Tongue (tissue), 3 donors: ENCODE measurements at places on chromosomes 6 and 20. TPM values are rescaled to one million over a fixed set of nuclear protein-coding genes. Genes with fewer than 3 reads are reported as not detected.

GRCh38 chr6:150514806-150515380 lies 84.8 kb upstream of the PLEKHG1 start:
- DNase-seq, result peak; percentile 24

- peak; percentile 89 for DNase-seq
Measured at GRCh38 chr6:26250698-26251044, 114.3 kb upstream of the BTN3A2 start.

- no peak for DNase-seq
Measured at GRCh38 chr6:78589436-78589835, 277.9 kb upstream of the IRAK1BP1 start.

DNA sequence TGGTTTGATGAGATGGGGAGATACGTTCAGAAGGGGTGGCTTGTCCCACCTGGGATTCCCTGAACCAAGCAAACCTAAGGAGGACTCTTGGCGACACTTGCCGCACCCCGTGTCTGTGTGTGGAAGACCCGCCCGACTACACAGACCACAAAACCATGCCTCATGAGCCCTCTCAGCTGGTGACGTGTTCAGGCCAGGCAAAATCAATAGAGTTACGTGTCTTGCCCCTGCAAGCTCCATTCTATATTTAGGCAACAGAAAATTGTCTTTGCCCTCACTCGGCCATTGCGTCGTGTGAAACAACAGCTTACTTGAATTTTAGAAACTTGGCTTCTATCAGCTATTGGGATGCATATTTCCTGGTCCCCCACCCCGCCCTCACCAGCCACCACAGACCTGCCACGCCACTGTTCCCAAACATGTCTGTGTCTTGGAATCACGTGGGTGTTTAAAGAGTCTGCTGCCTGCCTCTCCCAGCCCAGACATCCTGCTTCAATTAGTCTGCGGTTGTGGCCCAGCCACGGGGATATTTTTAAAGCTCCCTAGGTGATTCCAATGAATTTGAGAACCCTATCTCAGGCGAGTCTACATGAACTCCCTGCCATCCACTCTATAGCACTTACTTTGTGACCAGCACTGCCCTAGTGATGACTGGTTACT lies 279.2 kb upstream of the EXOC2 start:
- no peak for DNase-seq

GRCh38 chr20:46688151-46689081 lies 828 bp downstream of the TP53RK start:
- DNase-seq, result no peak

- DNase-seq, result peak; percentile 74
Measured at GRCh38 chr20:1469925-1470571, 3.4 kb upstream of the NSFL1C start.

DNA sequence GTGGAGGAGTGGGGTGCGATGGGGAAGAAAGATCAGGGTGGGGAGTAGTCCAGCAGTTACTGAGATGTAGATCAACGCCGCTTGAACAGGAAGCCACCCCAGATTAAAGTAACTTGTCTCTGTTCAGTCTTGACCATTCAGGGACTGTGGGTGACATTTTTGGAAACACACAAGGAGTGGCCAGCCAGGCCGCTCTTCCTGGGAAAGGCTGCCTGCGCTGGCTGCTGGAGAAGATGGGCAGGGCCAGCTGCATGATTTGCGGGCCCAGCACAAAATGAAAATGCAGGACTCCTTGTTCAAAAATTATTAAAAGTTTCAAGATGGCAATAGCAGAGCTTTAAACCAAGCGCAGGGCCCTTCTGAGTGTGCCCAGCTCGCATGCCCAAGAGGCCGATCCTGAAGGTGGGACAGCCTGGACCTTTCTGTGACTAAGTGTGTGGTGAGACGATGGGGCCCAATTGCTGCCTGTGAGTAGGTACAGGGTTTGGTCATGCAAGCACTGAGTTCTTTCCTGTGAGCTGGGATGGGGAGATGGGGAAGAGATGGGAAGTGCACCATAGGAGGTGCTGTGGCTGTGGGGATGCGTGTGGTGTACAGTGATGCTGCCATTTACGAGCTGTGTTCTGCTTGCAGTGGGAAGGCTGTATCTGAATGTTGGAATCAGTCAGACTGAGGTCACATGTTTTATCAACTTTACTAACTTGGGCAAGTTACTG lies 51.3 kb downstream of the DAAM2 start:
- peak; percentile 71 for DNase-seq

DNA sequence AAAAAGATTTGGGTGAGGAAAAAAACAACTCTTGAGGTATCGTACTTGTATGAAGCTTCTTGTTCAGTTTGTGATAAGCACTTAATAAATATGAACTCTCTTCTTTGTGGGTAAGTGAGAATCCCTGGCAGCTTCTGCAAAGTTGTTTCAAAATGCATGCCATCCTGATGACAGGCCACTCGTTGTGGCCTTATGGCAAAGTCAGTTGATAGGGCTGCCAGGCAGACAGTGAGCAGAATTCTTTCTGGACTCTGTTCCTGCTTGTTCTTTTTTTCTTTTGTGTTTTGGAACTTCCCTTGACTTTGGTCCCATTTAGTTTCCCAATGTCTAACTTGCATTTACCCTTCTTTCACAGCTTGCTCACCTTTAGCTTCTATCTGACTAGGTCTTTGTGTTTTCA lies 983.5 kb upstream of the FLRT3 start:
- DNase-seq, result no peak

DNA sequence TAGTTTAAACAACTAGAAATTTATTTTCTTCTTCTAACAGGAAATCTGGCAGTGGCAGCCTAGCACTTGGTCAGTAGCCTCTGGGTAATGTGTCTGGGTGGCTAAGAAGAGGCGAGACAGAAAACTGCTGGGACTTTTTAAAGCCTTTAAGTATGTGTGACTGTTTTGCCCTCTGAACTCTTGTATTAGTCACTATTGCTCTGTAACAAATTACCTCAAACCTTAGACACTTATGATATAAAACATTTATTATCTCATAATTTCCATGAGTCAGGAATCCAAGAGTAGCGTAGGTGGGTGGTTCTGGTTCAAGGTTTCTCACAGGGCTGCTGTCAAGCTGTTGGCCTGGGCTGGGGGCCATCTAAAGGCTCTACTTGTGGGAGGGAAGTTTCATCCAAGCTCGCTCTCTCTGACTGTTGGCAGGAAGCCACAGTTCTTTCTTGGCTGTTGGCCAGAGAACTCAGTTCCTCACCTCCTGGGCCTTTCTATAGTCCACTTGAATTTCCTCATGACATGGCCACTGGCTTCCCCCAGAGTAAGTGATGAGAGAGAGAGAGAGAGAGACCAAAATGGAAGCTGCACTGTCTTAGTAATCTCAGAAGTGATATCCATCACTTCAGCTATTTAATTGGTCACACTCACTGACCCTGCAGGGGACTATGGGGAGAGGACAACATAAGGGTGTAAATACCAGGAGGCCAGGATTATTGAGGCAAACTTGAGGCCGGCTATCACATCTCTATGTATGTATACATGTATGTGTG lies 17.4 kb upstream of the TBC1D22B start:
- peak; percentile 94 for DNase-seq

GRCh38 chr6:122563364-122564052 lies 46.7 kb upstream of the PKIB start:
- no peak for DNase-seq

DNA sequence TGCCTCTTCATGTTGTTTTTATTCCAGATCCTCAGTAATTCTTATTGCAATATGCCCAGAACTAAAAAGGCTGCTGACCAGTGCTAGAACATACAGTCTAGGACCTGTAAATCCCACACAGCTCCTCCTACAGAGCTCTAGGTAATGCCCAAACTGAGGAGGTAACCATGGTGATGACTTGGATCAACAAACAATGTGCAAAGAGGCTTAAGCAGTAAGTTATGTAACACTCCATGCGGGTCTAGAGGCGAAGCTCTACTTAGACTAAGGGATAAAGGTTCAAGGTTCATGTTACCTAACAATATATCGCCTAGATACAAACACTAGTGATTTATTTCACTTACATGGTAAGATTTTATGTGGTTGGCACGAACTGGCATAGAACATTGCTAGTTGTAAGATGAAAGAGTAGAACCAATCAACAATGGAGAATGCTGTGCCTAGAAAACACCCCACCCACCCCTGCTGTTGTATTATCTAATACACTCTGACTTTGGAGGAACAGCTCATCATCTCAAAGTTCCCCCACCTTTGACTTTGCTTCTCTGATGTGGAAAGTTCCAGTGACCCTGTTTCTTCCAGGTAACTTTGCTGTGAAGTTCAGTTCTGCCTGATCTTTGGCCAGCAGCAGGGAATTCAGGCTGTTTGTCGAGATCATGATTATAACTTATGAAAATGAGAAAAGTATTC lies 242.4 kb downstream of the ALDH8A1 start:
- peak; percentile 57 for DNase-seq

DNA sequence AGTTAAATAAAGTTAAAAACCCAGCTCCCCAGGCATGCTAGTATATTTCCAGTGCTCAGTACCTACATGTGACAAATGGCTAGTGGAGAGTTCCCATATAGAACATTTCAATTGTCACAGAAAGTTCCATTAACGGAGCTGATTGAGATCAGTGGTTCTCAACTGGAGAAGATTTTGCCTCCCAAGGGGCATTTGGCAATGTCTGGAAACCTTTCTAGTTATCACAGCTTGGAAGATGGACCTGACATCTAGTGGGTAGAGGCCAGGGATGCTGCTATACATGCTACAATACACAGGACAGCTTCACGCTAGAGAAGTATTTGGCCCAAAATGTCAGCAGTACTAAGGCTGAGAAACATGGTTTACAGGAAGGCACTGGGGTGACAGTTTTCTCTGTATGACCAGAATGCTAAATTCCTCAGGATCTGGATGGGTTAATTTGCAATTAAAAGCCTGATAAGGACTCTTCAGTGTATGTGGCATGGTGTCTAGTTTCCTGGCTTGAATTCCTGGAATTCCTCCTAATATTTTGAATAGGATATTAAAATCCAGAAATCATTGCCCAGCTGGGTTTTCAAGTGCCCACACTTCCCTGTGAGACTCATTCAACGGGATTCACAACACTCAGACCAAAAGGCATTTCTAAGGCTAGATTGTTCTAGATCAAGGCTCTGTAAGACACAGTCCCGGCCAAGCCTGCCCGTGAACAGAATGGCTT lies 84.7 kb upstream of the SALL4 start:
- no peak for DNase-seq

DNA sequence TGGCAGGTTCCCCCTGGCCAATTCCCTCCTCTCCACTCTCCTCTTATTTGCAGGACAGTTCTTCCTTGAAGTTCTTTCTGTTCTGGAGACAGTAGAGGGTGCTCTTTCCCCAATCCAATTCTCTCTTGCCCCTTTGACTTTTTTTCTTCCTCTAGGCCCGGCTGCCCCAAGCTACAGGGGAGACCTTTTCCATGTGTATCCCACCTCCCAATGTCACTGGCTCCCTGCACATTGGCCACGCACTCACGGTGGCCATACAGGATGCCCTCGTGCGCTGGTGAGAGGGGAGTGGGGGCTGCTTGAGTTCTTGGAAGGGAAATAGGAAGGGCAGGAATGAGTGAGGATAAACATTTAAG lies 1.5 kb downstream of the VARS2 start:
- peak; percentile 81 for DNase-seq

- DNase-seq, result no peak
Measured at GRCh38 chr6:144696610-144697368, 411.7 kb downstream of the UTRN start.

DNA sequence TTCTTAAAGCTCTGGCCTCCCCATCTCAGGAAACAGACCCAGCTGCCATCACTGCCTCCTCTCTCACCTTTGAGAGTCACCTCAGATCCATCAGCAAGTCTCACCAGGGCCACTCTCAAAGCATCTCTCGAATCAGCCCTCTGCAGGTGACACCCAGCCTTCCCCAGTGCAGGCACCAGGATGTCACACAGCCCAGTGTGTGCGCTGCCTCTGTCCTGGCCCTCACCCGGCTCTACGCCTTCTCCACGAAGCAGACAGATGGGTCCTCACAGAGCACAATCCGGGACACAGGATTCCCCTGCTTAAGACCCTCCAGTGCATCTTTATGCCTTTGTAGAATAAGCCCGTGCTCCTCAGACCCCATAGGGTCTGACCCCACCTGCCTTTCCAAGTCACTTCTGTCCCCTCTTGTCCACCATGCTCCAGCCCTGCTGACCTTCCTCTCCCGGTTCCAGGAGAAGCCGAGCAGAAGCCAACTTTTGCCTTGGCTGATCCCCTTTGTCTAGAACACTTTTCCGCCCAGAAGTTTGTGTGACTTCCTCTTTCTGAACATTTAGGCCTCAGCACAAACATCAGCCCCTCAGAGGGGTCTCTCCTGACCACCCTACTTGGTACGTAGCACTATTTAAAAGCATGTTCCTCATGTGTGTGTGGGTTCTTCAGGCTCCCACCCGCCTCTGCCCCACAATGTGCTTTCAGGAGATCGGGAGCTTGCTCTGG lies 60.2 kb downstream of the PSMG4 start:
- DNase-seq, result no peak

GRCh38 chr6:29602564-29603361 lies 17.8 kb downstream of the OR2H2 start:
- DNase-seq, result peak; percentile 16

- DNase-seq, result peak; percentile 35
Measured at GRCh38 chr6:150313781-150314180, 55.0 kb upstream of the IYD start.

- DNase-seq, result peak; percentile 30
Measured at GRCh38 chr6:69791065-69791471, 5.7 kb downstream of the LMBRD1 start.

- DNase-seq, result no peak
Measured at GRCh38 chr6:105952772-105953690, 133.1 kb upstream of the PRDM1 start.

DNA sequence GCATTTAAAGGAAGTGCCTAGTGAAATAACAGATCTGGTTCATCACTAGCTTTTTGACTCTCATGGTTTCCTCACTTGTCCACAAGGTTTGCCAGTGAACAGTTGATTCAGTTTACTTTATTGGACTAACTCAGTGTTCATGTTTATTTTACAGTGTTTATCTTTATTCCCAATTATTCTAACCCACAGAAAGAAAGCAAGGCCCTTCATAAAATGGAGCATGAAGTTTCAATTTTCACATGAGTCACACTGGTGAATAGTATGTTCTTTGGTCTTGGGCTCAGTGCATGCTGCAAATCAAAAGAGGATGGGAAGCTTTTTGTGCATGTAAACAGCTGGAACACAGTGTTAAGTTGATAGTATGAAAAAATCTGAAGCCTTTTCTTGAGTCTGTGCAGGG lies 217.6 kb upstream of the HDDC2 start:
- peak; percentile 2 for DNase-seq

DNA sequence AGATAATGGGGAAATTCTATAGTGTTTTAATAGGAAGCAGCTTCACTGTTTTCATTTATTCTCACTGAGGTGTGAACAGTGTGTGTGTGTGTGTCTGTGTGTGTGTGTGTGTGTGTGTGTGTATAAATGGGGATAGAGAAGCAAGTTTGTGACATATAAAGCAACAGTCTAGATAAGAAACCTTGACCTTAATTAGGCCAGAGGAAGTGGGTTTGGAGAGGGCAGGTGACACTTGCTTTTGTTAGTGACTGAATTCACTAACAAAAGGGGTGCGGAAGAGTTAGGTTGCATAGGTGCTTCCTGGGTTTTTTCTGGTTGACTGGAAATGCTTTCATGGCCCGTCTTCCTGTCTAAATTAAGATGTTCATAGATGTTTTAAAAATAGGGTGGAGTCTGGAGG lies 515.7 kb upstream of the FLRT3 start:
- DNase-seq, result no peak

ACTL10 gene
- total RNA-seq, result 0.10 TPM

BPI gene
- 0.21 TPM for total RNA-seq

CNR1 gene
- 0.51 TPM for total RNA-seq

PEX7 gene
- 10.1 TPM for total RNA-seq

NKAPL gene
- total RNA-seq, result 0.62 TPM

CDH22 gene
- 0.41 TPM for total RNA-seq

STMND1 gene
- total RNA-seq, result not detected

SMOC2 gene
- total RNA-seq, result 33.5 TPM
